ENCODE measurements at places on chromosomes 7 and 10.

DNA sequence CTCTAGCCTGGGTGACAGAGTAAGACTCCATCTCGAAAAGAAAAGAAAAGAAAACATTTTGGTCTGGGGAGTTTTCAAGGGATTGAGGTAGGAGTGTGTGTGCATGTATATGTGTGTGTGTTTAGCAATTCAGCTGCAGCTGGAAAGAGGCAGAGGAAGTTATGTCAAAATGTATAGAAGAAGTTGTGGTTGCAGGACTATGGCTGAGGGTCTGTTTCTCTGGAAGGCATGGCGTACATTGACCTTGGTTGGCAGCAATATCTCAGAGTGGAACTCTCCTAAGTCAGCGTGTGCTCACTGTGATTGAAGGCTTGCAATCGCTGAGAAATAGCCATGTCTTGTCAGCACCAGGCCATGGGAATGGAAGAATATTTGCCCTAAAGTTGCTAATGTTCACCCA lies 28.6 kb upstream of the RHBDD2 start:
- no peak for DNase-seq

GRCh38 chr10:61944410-61945147 lies 43.1 kb downstream of the ARID5B start:
- DNase-seq, result no peak

- DNase-seq, result no peak
Observed at GRCh38 chr10:96770987-96771386, 50.7 kb upstream of the PIK3AP1 start.

- DNase-seq, result no peak
Observed at GRCh38 chr7:5525271-5526099, 101.9 kb upstream of the TNRC18 start.

- no peak for DNase-seq
Observed at GRCh38 chr10:65194126-65194525, 1672.9 kb downstream of the REEP3 start.

- no peak for DNase-seq
Observed at GRCh38 chr7:148882841-148883265, 1.2 kb downstream of the EZH2 start.

- DNase-seq, result no peak
Observed at GRCh38 chr7:99615989-99616358, 772 bp upstream of the ZSCAN25 start.

- DNase-seq, result no peak
Observed at GRCh38 chr10:43606323-43607198, at the start of gene ZNF485. ZNF485 (plus strand) TSS chr10:43606438; CDS start chr10:43607051, 613 bp downstream.

- DNase-seq, result no peak
Observed at GRCh38 chr7:123666492-123666891, 10.8 kb downstream of the LMOD2 start.

- no peak for DNase-seq
Observed at GRCh38 chr7:70137126-70137525, 538.9 kb downstream of the AUTS2 start.

All from HuH-7 (cell line).